ENCODE measurements at places on chromosomes 7 and 10.

GRCh38 chr7:68279827-68280400, 1283.3 kb downstream of the TYW1 start:
- DNase-seq, result no peak

DNA sequence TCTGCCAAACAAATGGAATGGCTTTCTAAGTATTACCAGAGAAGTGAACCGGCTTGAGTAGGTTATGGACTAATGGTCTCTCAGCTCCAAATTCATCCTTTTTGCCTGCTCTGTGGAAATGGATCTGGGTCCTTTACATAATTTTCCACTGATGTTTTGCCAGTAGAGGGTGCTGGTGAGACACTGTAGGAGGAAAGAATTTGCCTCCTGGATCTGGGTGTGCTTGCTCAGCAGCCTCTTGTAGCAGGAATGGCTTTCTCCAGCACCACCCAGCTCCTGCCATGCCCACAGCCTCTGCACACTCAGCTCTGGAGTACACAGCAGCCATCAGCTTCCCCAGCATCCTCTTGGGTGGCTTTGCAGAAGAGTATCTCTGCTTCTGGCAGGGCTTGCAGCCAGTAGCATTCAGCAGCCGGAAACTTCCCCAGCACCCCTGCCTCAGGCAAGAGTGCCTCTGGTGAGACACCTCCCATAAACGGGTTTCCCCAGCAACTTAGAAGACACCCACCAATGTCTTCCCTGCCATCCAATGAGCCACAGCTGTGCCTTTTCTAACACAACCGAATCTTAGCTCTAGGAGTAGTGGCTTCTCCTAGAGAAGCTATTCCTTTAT, 235.0 kb upstream of the PLPP4 start:
- DNase-seq, result no peak

DNA sequence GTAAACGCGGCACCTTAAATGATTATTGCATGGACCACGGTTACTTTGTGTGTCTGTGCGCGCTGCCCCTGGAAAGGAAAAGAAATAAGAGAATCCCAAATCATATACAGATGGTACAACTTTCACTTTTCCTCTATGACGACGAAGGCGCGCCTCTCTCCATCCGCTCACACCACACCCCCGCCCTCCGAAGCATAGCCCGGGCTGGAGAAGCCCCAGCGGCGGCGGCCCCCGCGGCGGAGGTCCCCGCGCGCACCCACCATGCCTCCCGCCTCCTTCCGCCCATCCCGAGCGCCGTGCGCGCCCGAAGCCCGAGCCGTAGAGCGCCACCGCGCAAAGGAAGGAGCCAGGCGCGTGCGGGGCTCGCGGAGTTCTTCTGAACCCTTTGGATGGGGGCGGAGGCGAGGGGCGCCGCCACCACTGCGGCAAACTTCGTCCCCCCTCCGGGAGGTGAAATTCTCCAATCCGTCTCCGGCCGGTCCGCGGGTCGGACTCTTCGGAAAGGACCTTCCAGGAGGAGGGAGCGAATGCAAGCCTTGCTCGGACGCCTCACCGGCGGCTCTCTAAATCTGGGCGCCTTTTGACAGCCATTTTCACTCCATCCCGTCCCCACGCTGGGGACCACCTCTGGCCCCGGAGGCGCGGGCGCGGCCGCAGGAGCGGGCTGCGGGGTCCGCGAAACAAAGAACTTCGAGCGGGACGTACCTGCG, 588 bp downstream of the GLI3 start:
- peak; percentile 52 for DNase-seq

- no peak for DNase-seq
Measured at GRCh38 chr7:157597562-157597961, 260.8 kb downstream of the DNAJB6 start.

DNA sequence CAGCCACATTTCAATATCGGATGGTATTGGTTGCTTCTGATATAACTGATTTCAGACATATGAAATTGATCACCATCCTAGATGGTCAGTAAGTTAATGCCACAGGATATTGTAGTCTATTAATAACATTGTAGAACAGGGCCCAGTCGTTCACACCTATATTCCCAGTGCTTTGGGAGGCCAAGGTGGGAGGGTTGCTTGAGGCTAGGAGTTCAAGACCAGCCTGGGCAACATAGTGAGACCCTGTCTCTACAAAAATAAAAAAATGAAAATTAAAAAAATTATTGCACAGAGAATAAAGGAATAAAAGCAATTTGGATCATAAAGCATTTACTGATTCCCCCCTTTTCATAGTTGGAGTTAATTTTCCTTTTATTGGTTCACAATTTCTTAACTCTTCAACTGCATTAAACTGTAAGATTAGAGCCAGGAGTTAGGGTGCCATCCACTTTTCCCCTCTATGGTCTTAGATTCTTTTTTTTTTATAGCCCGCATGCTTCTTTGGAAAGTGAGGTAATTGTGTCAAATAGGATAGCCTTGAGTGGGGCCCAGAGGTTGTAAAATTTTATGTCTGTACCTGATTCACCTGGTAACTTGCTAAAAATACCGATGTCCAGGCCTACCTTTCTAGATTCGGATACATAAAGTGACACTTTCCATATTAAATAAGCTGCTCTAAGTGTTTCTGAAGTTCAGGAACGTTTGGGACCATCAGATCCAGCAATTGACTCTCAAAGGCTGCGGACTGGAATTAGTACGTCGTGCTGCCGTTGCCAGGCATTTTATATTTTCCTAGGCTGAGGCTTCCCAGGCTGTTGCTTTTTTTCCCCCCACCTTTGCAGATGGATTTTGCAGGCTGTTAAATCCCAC, 24.7 kb downstream of the ADK start:
- DNase-seq, result no peak

- no peak for DNase-seq
Measured at GRCh38 chr7:78496096-78496630, 697.6 kb downstream of the PHTF2 start.

DNA sequence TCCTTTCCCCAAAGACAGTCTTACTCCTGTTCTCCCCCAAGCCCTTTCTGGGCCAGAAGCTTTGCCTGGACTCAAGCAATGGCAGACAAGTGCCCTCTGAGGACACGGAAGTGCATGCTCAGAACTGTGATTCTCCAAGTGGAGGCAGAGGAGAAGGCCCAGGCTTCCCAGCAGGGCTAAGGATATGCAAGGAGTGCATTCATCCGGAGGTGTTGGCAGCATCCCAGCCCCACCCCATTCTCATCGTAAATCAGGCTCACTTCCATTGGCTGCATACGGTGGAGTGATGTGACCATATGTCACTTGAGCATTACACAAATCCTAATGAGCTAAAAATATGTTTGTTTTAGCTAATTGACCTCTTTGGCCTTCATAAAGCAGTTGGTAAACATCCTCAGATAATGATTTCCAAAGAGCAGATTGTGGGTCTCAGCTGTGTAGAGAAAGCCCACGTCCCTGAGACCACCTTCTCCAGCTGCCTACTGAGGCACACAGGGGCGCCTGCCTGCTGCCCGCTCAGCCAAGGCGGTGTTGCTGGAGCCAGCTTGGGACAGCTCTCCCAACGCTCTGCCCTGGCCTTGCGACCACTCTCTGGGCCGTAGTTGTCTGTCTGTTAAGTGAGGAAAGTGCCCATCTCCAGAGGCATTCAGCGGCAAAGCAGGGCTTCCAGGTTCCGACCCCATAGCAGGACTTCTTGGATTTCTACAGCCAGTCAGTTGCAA, 1.4 kb upstream of the RBP3 start:
- DNase-seq, result no peak

DNA sequence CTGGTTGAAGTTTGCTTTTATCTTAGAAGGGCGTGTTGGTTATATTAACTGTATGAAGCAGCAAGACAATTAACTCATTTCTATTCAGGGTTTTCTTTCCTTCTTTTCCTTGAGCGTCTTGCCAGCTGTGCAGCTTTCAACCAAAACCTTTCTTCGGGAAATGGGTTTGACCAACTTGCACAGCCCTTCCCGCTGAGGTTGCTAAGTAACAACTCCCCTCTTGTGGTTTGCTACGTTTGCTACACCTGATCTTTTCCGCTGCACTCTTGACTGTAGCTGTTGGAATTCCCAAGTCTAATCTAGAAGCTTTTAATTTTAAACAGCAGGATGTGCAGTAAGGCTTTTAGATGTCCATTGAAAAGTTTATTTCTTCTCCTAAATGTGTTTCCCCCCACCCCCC, 116.9 kb downstream of the CDCA7L start:
- DNase-seq, result no peak

- DNase-seq, result peak; percentile 9
Measured at GRCh38 chr7:137652721-137653120, 194.1 kb downstream of the DGKI start.

DNA sequence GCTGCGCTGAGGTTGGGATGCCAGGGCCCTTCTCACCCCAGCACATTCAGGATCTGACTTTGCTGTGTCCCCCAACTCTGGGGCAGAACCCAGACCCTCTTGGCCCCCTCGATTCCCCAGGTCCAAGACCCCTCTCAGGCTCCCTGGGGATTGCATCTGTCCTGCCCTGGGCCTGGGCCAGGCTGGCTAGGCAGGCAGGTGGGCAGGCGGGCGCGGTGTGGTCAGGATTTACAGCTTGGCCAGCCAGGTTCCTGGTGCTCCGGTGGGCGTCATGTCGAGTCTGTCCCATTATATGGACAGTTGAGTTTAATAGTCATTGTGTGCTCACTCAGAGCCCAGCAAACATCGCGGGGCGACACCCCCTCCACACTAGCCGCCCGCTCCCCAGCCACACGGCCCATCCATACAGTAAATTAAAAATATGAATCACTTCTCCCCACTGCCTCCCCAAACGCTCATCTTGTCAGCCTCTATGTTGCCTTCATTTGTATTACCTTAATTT, 23.5 kb downstream of the POLL start:
- no peak for DNase-seq

- DNase-seq, result no peak
Measured at GRCh38 chr10:3655528-3655927, 129.5 kb downstream of the KLF6 start.

GRCh38 chr10:93471110-93471651, 11.0 kb downstream of the MYOF start:
- peak; percentile 92 for DNase-seq

- DNase-seq, result no peak
Measured at GRCh38 chr7:141841385-141841784, at the start of gene PRSS37. TSS of gene PRSS37 (minus strand) at chr7:141841485. CDS start at chr7:141841049, 436 bp downstream.

DNA sequence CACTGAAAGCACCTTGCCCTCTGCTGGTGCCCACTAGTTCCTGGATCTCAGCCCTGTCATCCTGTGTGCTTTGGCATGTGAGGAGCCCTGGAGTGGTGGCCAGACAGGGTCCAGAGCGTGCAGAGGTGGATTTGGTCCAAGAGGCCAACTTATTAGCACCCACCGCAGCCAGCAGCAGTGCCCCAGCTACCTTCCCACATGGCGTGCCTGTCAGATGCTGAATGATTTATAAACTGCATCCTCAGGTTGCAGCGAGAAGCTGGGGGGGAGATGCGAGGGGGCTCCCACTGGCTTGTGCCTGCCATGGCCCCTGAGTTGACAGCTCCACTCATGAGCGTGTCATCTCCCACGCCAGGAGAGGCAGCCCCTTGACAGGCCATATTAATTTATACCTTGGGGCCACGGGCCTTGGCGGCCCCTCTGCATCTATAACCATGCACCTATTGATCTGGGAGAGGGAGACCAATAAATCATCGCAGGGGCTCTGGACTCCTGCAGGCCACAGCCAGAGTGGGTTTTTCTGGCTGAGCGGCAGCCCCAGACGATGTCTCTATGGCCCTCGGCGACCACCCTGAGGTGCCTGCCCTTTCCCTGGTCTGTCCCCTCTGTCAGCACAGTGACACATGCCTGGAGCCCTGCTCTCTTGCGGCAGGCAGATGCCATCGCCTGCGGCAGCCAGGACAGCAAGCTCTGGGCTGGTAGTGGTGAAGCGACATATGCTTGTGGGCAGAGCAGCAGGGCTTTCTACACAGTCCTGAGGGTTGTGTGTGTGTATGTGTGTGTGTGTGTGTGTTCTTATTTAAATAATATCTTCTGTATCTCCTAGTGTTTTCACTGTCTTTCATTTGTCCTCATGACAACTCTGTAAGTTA, 120.8 kb downstream of the CDH23 start:
- DNase-seq, result no peak

DNA sequence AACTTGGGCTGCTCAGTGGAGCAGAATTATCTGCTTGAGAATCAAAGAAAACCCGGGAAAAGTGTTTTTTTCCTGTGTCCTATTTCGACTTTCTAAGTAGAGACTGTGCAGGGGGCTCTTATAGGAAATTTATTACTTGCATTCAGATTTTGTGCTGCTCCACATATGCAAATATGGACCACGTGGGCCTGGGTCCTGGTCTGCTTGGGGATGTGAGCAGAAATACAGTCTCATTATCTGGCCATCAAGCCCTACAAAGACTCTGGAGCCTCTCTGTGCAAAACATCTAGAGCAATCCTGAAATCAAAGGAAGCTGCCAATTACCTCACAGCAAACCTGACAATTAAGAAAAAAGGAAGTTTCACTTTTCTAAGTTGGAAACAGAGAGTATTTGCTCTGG, 216.9 kb downstream of the LRMDA start:
- no peak for DNase-seq

DNA sequence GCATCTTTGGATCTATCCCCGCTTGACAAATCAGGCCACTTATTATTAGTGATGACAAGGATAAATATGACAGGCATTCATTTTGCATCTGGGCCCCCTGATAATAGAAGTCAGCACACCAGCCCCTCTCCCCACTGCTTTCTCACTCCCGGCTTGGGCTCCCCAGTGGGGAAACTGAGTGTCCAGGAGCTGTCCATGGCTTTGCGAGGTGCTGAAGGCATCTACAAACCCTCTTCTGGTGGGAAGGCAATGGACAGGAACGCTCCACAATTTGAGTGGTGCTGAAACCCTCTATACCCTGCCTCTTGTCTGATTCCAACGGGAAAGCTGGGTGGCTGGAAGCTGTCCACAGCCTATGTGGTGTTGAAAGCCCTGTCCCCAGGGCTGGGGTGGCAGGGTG, 61.7 kb upstream of the PCBD1 start:
- no peak for DNase-seq

DNA sequence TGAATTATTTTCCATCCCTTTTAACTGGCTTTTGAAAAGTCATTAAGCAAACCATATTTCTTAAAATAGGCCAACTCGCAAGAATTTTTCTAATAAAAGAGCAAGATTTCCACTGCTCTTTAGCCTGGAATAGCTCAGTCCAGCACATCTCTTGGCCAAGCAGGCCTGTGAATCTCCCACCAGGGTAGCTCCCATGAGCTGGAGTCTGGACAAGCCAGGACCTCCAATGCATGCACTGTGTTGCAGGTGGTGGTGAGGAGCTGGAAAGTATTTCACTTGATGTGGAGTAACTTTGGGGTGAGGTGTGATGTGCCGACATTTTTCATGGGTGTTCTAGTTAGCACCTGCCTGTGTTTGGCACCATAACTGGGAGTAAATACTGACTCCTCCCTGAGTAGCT, 117.3 kb upstream of the TBX20 start:
- no peak for DNase-seq

- DNase-seq, result no peak
Measured at GRCh38 chr7:33422825-33423645, 293.7 kb downstream of the BBS9 start.

DNA sequence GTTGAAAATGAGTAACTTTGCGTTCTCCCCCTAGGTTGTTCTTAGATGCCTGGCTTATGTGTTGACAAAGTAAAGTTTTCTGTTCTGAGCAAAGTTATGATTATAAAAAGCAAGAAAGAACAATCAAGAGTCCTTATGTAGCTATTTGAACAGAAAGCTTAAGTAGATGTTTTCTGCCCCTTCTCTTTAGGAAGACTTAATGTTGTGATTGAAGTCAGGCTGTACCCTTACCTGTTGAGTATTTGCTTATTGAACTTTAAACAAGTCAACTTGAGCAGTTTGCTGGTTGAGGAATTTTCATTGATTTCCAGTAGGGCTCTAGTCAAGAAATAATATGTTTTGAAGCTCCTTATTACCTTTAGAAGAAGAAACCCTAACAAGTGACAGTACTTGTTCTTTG, 33.9 kb upstream of the VDAC2 start:
- DNase-seq, result no peak
